Fibroblast of skin of right quadriceps (primary cell): ENCODE measurements at places on chromosomes 2 and 18.

GRCh38 chr2:60408811-60409530 lies 144.5 kb downstream of the BCL11A start:
- DNase-seq: no peak

DNA sequence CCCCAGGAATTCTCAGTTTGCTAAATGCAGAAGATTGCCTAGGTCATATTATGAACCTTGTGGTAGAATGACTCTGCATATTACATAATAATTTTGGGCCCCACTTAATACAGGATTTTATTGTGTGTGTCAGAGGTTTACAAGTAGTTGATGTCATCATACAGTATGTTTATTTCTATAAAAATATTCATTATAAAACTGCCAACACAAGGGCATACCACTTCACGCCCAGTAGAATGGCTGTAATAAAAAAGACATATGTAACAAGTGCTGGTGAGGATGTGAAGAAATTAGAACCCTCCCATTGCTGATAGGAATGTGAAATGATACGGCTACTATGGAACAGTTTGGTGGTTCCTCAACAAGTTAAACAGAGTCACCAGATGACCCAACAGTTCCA lies 61.4 kb upstream of the TWSG1 start:
- no peak for DNase-seq

- DNase-seq: no peak
Measured at GRCh38 chr18:148841-149240, 9.5 kb upstream of the USP14 start.

GRCh38 chr2:180905002-180905401 lies 75.4 kb upstream of the UBE2E3 start:
- no peak for DNase-seq

GRCh38 chr18:62729487-62730386 lies 14.4 kb downstream of the PHLPP1 start:
- no peak for DNase-seq

GRCh38 chr18:55219059-55219458 lies 259.8 kb upstream of the CCDC68 start:
- DNase-seq: no peak

DNA sequence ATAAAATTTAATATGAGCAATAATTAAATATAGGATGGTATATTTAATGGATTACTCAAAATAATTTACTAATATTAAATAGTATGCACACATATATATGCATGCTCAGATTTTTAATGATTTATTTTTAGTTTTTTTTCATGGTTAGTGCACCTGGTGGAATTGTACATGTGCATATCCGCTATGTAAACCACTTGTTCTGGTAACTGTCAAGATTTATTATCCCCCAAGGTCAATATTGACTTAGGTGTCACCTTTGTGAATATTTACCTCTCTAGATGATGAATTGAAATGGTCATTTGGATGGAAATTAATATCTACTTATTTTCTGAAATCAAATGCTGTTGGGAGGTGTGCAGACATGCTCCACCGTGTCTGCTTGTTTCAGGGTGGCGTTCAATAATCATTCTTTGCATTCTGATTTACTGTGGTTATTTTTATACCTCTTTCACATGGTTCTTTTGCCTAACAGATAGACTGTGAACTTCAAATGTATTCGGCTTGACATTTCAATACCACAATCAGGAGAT lies 14.7 kb downstream of the CNTNAP5 start:
- no peak for DNase-seq

DNA sequence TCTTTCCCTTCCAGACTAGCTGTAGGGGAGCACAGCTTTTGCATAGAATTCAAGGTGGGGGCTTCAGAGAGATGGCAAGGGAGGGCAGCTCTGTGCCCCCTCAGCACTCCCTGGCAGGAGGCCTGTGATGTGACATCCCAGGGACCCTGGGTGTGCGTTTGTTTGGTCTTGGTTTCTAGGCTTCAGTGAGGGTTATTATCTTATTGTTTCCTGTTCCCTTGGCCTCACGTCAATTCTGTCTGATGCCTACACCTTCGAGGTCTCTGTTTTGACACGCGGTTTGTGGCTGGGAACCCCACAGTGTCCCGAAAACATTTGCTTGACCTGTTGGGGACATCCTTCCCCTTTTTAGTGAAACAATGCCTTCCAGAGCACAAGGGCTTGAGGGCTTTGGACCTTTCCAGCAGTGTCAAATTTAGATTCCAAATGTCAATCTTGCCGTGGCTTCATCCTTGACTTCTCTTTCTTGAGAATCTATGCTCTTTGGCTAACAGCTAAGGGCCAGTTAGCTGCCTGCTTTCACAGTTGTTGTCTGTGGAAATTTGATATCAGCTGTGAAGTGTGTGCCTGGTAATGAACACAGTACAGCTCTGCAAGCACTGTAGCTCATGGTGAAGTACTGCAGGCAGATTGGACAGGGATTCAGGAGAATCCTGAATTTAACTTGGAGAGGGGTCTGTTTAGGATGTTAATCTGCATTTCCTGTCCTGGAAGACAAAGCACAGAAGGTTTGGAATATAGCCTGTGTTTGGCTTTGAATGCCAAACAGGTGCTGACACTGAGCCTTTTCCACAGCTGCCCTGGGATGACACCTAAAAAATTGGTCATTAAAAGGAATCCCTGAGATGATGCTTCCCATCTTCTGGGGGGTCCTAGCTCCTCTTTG lies 108.2 kb upstream of the CXCR4 start:
- DNase-seq: no peak

DNA sequence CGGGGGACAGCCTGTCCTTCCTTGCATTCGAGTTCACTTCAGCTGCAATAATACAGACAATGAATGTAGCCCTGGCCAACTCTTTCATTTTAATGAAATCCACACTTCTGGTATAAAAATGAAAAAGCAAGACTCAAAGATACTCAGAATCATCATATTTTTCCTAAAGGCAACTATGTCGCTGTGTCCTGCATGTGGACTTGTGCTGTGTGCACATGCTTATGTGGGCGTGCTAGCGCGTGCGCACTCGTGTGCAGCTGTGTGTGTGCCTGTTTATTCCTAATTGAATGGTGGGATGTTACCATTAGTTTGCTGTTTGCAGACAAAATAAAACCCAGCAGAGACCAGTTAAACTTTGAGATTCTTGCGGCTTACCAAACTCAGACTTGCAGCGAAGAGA lies 49.6 kb downstream of the SMIM21 start:
- no peak for DNase-seq

DNA sequence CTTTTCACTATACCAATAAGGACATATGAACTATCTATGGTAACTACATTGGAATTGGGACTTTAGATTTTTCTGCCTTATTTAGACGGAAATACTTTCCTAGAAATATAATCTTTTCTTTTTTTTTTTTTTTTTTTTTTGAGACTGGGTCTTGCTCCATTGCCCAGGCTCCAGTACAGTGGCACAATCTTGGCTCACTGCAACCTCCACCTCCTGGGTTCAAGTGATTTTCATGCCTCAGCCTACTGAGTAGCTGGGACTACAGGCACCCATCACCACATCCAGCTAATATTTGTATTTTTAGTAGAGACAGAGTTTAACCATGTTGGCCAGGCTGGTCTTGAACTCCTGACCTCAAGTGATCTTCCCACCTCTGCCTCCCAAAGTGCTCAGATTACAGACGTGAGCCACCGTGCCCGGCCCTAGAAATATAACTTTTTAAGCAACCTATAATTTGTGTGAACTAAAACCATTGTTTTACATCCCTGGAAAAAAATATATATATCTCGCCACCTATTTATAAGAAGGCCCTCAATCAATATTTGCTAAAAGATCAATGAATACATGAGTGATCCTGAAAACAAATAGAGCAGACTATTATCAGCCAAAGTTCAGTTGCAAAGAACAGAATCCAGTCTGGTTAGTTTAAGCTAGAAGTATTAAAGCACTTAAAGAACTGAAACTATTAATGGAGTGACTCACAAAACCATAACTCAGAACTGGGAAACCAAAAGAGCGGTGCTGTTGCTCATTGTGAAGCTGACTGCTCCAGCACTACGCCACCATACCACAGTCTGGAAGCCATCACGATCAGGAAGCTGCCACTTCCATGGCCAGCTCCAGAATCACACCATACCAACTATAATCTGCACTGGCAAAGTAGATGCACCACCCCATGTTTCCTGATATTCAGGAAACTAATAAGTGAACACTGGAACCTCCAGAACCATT lies 8.4 kb upstream of the HNRNPLL start:
- peak; percentile 45 for DNase-seq

DNA sequence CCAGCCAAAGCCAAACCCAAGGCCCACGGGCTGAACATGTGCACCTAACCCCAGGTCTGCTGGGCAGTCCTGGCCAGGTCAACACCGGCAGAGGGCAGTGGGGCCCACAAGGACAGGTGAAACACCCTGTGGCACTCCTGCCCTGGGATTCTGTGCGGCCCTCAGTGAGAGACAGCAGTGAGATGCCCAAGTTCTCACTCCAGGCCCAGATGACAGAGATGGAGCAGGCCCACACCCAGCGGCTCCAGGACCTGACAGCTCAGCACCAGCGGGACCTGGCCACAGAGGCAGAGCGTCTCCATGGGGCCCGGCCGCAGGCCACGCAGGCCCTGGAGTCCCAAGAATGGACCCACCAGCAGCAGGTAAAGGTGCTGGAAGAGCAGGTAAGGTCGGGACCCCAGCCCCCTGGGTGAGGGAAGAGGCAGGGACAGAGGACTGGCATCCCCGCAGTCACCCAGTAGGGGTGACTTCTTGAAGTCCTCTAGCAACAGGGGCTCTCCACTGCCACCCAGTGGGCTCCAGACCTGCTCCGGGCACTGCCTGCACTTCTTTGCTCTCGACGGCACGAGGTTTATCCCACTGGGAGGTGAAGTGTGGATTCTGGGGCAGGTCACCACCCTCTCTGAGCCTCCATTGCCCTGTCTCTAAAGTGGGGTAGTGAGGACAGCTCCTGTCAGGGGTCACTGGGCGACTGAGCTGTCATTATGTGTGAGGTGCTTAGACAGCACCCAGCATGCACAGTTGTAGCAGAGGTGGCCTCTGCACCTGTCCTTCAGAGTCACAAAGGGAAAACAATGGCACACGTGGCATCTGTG lies 8.8 kb upstream of the SNED1 start:
- DNase-seq: no peak

DNA sequence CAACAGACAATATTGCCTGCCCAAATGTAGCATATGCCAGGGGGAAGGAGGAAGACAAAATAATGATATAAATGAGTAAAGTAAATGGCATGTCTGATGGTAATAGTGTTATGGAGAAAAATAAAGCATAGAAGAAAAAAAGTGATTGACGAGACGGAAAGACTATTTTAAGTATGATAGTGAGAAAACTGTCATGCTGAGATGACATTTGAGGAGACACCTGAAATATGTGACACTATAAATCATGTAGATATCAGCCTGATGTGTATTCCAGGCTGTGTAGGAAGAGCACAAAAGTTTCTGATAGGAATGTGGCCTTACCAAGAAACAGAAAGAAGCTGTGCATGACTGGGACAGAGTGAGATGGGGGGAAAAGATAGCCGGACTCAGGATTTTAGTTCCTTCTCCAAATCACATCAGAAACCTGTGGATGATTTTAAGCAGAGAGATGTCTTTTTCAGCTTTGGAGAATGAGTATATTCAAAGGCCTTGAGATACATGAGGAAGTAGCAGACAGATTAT lies 387.3 kb upstream of the SYT4 start:
- peak; percentile 18 for DNase-seq

DNA sequence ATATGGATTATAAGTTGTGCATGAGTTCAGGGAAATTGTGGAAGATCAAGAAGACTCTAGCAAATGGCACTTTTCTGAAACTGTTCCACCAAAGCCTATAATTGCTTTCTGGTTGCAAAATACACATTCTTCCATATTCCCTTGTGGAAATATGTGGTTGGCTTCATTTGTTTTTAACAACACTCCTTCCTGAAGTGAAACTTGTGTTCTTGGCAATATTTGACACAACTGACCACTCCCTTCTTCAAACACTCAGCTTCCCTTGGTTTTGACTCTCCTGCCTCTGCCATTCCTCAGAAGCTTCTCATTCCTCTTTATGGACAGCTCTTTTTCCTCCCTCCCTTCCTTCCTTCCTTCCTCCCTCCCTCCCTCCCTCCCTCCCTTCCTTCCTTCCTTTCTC lies 192.3 kb downstream of the PMAIP1 start:
- DNase-seq: peak; percentile 33

DNA sequence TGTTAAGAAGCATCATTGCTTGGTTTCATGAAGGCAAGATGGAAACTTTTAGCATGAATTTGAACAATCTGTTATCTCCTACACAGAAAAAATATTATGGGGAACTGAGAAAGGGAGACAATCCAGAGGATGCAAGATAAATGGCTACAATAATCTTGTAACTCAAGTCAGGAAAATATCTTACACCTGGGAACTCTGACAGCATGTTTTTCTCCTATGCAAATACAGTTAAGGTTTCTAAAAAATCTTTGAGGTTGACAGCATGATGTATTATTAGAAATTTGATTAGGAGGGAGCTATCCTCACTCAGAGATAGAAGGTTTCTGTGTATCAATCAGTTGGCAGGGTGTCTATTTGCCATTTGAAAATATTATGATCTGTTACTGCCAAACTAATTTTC lies 75.6 kb downstream of the GPD2 start:
- DNase-seq: no peak

GRCh38 chr2:46849046-46849715 lies 66.4 kb downstream of the MCFD2 start:
- peak; percentile 44 for DNase-seq

GRCh38 chr18:68992719-68993482 lies 195.0 kb downstream of the CCDC102B start:
- no peak for DNase-seq

GRCh38 chr2:203679401-203679800 lies 27.0 kb upstream of the CD28 start:
- DNase-seq: no peak

- no peak for DNase-seq
Measured at GRCh38 chr2:200203381-200203827, 103.1 kb upstream of the SPATS2L start.

- no peak for DNase-seq
Measured at GRCh38 chr18:36536426-36536825, 238.9 kb downstream of the FHOD3 start.

DNA sequence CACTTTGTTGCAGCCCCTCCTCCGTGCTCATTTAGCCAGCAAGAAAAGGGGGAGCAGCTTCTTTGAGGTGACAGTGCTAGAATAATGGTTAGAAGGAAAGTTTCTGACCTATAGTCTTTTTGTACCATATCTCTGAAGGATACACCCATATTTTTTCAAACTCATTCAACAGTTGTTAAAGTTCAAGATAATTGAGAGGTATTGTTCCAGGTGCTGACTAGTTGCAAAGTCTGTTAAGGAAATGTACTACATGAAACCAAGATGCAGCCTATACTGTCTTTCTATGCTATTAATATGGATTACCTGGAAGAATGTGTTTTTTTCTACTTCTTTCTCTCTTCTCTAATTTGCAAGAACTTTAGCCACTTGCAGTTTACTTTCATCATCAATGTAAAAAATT lies 495.0 kb downstream of the PARD3B start:
- DNase-seq: no peak

GRCh38 chr2:39735648-39736047 lies 43.4 kb downstream of the THUMPD2 start:
- no peak for DNase-seq
